SK-N-SH (cell line): ENCODE measurements at places on chromosomes 1 and 21. TPM values are rescaled to one million over a fixed set of nuclear protein-coding genes. Genes with fewer than 3 reads are reported as not detected.

DNA sequence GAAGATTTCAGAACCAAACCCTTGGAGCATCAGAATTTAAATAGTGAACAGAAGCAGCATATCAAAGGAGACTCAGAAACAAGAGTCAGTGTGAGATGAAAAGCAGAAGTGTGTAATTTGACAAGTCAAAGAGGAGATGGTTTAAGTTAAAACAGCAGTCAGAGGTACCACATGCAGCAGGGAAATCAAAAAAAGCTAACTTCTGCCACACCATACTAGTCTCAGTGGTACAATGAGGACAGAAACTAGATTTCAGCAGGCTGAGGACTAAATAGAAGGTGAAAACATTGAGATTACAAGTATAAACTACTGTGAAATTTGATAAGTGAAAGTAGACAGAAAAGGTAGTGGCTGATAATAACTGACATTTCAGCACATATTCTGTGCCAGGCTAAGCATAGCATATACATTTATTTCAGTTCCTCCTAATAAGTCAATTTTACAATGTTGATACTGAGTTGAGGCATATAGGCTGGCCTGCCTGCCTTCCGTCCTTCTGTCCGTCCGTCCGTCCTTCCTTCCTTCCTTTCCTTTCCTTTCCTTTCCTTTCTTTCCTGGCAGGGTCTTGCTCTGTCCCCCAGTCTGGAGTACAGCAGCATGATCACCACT, 12.6 kb downstream of the SUCO start:
- DNase-seq = no peak

DNA sequence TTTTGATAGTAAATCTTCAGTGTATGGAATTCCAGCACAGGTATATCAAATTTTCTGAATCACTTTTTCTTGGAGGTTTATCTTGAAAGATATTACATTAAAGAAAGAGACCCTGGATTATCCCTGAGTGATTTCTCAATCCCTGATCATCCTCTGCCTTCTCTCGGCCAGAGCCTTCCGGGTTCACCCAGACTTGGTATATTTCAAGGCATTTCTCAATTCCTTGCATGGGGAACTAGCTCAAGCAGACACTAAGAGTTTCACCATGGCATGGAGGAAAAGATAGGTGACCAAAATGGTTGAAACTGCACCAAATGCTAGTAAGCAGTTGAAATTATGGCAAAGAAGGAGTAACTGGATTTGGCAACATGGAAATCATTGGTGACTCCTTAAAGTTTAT, 5.7 kb downstream of the VAMP4 start:
- DNase-seq = no peak

GRCh38 chr1:159938905-159939677, 6.3 kb downstream of the IGSF9 start:
- no peak for DNase-seq

DNA sequence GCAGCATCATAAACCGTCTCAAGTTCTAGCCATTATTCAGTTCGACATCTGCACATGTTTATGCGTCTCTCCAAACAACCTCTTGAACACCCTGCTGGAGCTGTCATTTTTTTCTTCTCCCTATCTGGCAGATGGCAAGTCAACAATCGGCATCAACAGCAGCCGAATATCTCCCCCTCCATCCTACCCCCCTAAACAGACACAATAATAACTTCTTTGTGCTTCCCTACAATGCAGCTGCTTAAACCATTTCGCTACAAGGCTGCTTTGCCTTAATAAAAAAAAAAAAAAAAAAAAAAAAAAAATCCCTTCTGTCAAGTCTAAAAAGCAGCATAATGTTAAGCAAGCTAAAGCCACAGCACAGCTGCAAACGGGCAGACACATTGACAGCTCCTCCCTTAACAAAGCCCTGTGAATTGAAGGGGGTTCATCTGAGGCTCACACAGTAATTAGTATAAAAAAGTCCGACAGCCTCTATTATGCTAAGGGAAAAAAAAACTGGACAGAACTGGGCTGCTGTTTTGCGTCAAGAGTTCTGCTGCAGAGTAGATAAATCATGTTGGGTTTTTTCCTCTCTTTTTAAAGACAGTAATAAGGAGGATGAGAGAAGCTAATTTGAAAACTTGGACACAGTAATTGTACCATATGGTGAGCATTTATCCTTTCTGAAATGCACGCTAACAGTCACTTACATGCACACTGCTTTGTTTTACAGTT, 136.4 kb downstream of the AKT3 start:
- DNase-seq = peak; percentile 36

DNA sequence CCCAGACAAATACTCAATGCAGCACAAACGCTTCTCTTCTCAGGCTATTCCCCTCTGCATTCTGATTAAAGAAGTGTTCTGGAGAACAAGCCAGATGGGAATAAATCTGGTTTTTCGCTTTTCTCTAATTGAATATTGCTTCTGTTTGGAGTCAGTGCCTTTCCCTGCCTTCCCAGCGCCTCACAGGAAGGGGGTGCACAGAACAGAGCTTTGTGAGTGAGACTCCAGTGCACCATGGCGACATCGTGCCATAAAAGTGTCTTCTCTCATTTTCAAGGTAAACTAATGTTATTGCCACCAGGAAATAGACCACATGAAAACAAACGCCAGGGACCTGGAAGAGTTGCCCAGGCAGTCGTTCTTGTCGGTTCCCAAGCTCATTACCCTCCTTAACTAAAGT, 43.6 kb upstream of the SLC45A1 start:
- DNase-seq = no peak

DNA sequence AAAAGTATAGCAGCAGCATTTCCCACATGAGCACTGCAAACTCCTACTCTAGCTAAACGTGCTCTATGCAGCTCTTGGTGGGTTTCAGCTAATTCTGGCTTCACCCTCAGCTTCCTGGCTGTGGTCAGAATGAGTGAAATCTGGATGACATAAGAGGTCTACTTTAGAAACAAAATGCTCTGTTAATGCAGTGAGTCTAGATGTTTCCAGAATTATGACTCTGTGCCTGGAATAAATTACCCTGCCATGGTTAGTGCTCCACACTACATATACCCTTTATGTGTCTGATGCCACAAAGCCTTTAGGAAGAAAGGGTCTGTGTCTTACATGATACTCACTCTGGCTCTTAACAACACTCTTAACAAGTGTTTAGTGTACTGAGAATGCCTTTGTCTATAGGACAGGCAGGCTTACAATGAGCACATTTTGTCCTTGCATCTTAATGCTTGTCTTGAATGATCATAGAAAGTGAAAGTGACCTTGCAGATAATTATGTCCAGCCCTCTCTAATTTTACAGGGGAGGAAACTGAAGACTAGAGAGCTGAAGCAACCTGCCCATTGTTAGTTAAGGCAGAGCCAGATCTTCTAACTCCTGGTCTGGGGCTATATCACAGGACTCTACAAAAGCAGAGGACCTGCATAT, 9.2 kb downstream of the S100A10 start:
- DNase-seq = no peak

DNA sequence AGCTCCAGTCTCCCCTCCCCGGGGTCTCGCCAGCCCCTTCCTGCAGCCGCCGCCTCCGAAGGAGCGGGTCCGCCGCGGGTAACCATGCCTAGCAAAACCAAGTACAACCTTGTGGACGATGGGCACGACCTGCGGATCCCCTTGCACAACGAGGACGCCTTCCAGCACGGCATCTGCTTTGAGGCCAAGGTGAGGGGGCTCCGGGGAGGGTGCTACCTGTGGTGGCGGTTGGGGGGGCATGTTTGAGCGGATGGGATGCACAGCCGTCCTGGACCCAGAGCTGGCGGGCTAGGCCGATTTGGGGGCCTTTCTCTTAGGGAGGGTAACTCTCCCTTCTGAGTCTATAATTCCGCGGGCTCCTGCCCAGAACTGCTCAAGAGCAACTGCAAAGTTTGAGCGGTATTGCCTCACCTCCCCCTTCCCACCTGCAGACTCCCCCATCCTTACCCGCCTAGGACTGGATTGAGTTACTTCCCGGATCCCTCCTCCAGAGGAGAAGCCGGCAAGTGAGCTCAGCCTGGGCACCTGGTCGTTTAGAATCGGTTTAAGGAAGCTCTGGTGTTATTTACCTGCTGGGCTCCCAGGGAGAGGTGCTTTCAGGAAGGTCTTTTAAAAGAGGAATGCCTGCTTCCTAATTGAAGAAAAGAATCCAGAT, 730 bp downstream of the NOS1AP start:
- no peak for DNase-seq

GRCh38 chr1:181101581-181102226, 13.2 kb downstream of the IER5 start:
- no peak for DNase-seq

GRCh38 chr1:206005778-206006180, 2.6 kb upstream of the RAB7B start:
- no peak for DNase-seq

DNA sequence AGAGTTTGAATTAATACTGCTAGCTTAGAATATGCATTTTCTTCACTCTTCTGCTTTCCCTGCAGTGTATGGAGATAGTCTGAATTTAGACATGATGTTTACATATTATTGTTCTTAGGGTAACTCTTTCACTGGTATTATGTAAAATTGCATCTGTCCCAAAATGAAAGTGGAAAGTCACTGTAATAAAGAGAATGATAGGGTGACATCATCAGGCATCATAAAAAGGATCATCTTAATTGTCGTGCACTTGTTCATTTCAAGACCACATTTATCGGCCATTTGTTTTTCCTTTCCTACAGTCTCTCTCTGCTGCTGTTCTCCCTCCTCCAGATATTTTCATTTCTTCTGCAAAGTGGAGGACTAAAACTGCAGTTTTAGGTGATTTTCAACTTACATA, 61.9 kb upstream of the ZNF281 start:
- no peak for DNase-seq

GRCh38 chr1:219433496-219434131, 179.3 kb downstream of the ZC3H11B start:
- no peak for DNase-seq

DNA sequence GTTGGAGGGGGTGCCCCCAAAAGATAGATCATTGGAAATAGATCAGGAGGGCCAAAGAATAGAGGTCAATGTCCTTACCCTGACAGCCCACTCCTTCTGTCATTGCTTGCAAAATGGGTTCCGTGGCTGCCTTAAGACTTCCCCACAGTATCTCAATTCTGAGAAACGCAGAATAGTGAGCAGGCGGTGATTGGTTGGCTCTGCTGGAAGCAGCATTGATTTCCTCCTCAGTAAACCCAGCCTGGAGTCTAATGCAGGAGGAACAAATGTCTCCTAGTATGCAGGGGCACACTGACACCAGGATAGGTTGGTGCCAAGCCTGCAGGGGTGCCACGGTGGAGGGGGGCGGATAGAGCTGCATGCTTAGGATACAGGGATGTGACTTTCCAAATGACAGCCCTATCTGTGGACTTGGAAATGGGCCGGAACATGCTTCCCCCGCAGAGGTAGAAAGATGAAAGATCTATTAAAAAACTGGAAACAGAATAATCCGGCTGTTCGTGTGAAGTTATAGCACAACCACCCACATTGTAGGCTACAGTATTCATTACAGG, 76.9 kb downstream of the BRINP2 start:
- no peak for DNase-seq

- DNase-seq = no peak
Measured at GRCh38 chr1:109160071-109160840, 46.3 kb downstream of the ELAPOR1 start.

DNA sequence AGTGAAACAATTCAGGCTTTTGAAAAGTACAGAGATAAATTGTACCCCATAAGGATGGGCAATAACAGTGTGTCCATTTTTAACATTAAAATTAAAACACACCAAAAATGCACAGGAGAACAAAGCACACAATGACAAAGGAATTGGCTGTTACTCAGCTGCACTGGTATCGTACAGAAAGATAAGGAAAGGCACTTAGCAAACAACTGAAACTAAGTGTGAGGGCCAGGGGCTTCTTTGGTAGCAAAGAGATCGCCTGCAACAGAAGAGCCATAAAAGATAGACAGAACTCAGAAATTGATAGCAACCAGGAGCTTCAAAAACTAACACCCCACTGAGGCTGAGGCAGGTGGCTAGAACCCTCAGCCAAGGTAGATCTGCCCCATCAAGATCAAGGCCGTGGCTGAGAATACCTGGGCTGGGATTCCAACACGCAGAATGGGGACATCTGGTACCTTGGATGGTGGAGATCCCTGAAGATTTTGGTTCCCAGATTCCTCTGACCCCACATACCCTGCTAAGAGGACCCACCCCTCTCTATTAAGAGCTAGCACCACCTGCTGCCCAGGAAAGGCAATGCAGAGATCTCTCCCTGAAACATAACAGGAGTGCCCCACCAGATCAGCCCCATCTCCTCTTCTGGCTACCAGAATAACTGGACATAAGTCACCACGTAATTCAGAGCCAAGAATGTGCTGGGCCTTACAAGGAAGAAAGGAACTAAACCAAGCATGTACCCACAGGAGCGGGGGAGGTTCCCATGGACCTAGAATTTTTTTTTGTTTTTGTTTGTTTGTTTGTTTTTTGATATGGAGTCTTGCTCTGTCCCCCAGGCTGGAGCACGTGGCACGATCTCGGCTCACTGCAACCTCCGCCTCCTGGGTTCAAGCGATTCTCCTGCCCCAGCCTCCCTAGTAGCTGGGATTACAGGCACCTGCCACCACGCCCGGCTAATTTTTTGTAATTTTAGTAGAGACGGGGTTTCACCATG, 16.2 kb downstream of the PLEKHO1 start:
- peak; percentile 71 for DNase-seq

- no peak for DNase-seq
Measured at GRCh38 chr21:22885614-22886013, 1887.4 kb downstream of the NCAM2 start.

GRCh38 chr1:87765681-87766070, 437.0 kb downstream of the LMO4 start:
- DNase-seq = no peak

The MAP3K21 gene
- 0.33 and 0.42 TPM in 2 replicates for polyA plus RNA-seq

The ZNF683 gene
- polyA plus RNA-seq = not detected in 2 replicates

The CD247 gene
- 0.08 TPM in 1 of 2 replicates, not detected in the other for polyA plus RNA-seq

The ECM1 gene
- polyA plus RNA-seq = 20.2 and 32.3 TPM in 2 replicates

The SLC6A17 gene
- 0.62 and 0.67 TPM in 2 replicates for polyA plus RNA-seq

The C8B gene
- polyA plus RNA-seq = not detected in 2 replicates

The ANKRD34A gene
- polyA plus RNA-seq = 2.6 and 3.6 TPM in 2 replicates

The KRTAP10-4 gene
- not detected in 2 replicates for polyA plus RNA-seq

The WNT4 gene
- 0.03 and 0.08 TPM in 2 replicates for polyA plus RNA-seq

The CRNN gene
- not detected in 2 replicates for polyA plus RNA-seq

The MATN1 gene
- 0.15 and 0.23 TPM in 2 replicates for polyA plus RNA-seq

The NBPF8 gene
- polyA plus RNA-seq = 13.3 and 18.7 TPM in 2 replicates
